ENCODE measurements at places on chromosomes 7 and 10.

- no peak for DNase-seq
Measured at GRCh38 chr7:46532571-46532970, 611.5 kb upstream of the IGFBP3 start.

DNA sequence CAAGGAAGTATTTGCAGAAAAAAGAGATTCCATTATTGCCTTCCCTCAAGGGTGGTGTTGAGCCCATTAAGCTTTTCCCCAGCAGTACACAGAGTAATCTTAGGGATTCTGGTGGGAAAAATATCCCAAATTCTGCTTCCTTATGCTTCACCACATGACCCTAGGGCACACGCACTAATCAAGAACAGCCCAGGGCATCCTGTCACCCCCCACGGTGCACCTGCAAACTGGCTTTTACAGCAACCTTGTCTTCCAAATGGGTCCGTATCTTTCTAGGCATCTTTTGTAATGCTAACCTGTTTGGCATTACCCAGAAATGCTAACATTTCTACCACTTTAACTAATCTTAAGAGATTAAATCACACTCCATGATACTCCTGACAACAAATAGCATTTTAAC, 926 bp upstream of the C7orf33 start:
- no peak for DNase-seq

GRCh38 chr7:80106498-80107113, 28.0 kb upstream of the GNAI1 start:
- DNase-seq, result no peak

GRCh38 chr7:19001854-19002253, 115.6 kb downstream of the TWIST1 start:
- no peak for DNase-seq

- no peak for DNase-seq
Measured at GRCh38 chr7:157399086-157399687, 62.4 kb downstream of the DNAJB6 start.

- no peak for DNase-seq
Measured at GRCh38 chr7:46885167-46885566, 696.7 kb downstream of the TNS3 start.

DNA sequence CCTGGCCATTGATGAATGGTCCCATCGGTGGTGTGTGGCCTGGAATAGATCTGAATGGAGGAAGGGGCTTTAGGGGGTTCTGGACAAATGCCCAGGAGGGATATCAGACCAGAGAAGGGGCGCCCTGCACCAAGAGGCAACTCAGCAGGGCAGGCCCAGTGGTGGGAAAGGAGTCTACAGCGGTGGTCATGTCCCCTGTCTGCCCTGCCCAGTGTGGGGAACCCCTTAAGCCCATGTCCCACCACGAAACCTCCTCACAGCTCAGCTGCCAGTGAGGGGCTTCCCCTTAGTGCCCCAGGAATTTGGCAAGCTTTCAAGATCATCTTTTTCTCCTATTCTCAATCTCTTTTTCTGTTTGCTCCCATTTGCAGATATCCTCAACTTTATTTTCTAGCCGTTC, 14.1 kb upstream of the CCSER2 start:
- DNase-seq, result no peak

DNA sequence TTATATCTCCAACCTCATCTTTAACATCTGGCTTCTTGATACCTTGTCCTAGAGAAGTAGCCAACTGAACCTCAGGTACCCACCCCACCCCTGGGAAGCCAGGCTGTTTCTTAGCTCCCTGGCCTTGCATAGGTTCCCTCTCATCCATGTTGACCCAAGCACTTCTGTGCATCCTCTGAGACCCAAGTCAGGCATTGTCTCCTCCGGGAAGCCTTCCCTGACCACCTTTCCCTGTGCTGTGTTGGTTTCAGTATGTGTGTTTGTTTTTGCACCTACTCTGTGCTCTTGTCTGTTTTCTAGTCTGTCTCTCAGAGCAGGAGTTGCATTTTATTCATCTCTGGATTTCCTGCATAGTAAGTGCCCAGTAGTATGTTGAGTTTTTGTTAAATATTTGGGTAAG, 93.4 kb upstream of the ANLN start:
- no peak for DNase-seq

GRCh38 chr7:97179454-97180104, 62.1 kb downstream of the SDHAF3 start:
- peak; percentile 28 for DNase-seq

GRCh38 chr10:35635576-35635975, 6.5 kb downstream of the FZD8 start:
- peak; percentile 69 for DNase-seq

DNA sequence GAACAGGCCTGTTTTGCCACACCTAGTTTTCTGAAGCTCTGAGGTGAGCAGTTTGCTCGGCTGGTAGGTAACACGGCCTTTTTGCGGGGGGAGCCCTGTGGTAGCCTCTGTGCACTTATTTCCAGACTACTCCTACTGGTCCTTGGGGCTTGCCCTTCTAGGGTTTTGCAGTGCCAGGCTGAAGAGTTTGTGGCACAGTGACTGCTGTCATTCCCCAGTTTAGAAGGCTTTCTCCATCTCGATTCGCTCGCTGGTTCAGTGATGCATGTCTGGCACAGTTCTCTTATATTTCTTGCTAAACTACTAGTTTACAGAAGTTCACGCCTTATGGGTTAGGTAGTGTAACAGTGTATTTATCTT, 711 bp downstream of the KIF20B start:
- DNase-seq, result peak; percentile 25

DNA sequence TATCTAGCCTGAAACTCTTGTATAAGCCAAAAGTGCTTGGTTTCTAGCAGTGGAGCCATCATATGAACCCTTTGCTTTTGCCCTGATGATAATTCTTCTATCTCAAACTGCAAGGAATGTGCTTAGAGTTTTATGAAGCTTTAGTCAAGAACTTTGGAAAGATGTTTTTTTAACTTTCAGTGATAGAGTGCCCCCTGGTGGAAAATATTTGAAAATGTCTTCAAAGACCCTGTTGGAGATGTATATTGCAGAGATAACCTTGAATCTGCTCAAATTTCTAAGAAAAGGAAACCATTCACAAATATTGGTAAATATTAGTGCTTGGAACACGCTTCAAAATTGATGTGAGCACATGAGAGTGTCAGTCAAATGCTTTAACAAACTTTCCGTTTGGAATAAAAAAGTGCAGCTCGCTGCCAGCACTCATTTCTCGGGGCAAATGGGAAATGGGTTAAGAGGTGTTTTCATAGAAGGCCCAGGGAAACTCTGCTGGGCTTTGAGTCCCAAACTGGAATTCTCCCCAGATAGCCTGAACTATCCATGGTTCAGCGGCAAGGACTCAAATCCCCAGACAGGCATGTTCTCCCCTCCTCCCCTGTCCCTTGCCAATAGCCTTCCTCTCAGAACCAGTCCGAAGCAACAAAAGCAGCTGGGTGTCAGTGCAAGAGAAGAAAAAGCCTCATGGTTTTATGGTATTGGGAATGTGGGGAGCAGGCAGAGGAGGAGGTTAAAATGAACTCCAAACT, 129.3 kb downstream of the MYOF start:
- DNase-seq, result no peak

GRCh38 chr10:14010101-14010558, 320.6 kb downstream of the FRMD4A start:
- no peak for DNase-seq

DNA sequence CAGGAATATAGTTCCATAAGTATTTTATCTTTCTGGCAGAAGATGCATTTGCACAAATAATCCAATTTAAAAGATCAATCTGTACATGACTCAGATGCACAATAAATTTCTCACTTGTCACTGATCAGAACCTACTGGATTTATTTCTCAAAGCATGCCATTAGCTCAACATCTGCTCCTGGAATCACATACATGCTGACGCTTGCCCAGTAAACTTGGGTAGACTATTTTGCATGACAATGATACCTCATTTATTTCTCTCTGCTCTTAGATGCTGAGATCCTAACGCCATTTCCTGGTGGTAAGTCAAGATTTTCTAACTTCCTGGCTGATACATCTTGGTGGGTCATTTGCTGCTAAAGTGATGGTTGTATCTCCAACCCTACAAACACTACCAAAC, 33.8 kb upstream of the C10orf120 start:
- no peak for DNase-seq

DNA sequence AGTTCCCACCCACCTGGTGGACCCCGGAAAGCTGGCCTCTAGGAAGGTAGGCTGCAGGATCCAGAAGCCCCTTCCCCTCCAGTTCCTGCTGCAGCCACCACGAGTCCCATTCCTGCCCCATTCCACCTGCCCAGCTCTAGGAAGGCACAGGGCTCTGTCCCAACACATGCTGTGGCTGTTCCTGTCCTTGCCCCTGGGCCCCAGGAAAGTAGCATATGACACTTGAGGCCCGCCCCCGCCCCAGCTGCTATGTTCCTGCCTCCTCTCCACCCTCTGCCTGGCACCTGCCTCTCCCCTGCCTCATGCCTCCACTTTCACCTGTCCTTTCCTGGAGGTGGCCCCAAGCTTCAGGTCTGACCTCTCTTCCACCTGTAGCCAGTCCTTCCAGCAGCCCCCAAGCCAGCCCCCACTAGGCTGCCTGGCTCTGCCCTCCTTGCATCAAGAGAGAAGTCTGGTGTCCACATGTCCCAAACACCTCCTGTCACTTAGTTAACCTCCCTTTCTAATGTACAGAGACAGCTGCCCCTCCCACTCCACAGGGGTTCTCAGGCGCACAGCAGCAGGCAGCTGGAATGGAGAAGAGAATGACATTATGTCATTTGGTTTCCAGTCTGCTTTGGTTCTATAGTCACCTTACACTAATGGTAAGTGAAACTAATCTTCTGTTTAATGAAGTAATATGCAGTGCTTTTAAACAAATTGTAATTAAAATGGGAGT, 22.7 kb downstream of the YKT6 start:
- DNase-seq, result no peak

DNA sequence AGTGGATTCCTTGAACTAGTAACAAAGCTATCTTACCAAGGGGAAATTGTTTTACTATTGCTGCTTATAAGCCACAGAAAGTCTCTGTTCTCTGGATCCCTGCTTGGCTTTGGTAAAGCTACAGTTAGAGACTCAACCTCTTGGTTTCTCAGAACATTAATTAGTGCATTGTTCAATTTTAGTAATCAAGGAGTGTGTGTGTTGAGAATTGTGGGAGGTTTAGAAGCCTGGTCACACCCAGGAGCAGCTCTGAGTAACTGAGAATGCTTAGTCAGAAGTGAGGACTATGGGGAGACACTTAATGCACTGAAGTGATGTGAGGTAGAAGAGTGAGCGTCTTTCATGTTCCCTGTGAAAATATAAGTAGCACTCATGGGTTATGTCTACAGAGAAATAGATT, 8.2 kb upstream of the ACTA2 start:
- DNase-seq, result no peak

DNA sequence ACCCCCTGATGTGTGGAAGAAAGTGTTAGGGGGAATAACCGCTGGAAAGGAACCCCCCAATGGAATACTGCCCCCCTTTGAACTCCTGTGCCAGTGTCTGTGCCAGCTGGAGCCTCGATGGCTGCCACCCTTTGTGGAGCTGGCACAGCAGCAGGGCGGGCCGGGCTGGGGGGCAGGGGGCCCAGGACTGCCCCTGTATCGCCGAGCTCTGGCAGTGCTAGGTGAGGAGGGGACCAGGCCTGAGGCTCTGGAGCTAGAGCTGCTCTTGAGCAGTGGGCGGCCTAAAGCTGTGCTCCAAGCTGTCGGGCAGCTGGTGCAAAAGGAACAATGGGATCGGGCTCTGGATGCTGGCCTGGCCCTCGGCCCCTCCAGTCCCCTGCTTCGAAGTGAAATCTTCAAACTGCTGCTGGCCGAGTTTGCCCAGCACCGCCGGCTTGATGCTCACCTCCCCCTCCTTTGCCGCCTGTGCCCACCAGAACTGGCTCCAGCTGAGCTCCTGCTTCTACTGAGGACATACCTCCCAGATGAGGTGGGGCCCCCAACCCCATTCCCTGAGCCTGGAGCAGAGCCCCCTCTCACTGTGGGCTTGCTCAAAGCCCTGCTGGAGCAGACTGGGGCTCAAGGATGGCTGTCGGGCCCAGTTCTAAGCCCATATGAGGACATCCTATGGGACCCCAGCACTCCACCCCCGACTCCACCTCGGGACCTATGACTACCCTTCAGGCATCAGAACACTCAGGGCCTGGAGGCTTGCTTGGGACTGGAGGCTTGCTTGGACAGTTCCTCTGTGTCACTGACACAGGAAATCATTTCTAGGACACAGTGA, 2.2 kb downstream of the HPS6 start:
- no peak for DNase-seq

GRCh38 chr10:109647627-109648026, 275.7 kb downstream of the XPNPEP1 start:
- DNase-seq, result peak; percentile 46

Measured in colonic mucosa (tissue), 4 donors.